BJ (cell line): ENCODE measurements at places on chromosomes 7 and 10.

- DNase-seq = no peak
Observed at GRCh38 chr10:35794703-35795102, 152.6 kb upstream of the FZD8 start.

DNA sequence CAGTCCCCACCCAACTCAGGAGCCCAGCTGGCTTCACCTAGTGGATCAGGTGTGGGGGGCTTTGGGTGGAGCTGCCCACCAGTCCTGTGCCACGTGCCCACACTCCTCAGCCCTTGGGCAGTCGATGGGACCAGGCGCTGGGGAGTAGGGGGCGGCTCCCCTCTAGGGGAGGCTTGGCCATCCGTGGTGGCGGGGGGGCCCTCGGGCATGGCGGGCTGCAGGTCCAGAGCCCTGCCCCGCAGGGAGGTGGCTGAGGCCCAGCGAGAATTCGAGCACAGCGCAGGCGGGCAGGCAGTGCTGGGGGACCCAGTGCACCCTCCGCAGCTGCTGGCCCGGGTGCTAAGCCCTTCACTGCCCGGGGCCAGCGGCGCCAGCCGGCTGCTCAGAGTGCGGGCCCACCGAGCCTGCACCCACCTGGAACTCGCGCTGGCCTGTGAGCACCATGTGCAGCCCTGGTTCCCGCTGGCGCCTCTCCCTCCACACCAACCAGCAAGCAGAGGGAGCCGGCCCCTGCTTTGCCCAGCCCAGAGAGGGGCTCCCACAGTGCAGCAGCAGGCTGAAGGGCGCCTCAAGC, 29.3 kb downstream of the ASNS start:
- DNase-seq = no peak

DNA sequence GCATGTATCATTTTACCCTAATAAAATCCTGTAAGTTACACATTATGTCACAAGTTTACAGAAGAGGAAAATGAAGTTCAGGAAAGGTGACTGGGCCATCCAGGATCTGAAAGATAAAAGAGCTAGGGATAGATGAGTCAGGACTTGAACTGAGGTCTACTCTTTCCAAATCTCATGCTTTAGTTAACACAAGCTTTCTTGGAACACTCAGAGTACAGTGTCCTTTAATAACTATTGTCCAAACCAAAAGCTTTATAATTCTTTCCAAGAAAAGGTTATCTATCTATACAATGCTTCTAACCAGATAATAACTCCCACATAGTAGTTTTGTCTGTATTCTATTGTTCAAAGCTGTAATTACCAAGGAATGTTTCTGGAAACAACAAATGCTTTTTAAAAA, 164.6 kb downstream of the LRRN3 start:
- DNase-seq = no peak

GRCh38 chr7:43856996-43857395, 12.3 kb downstream of the MRPS24 start:
- DNase-seq = no peak

GRCh38 chr7:106392144-106392543, 107.4 kb upstream of the NAMPT start:
- no peak for DNase-seq

GRCh38 chr7:82624337-82624736, 180.8 kb upstream of the CACNA2D1 start:
- DNase-seq = peak; percentile 81

GRCh38 chr10:8037941-8038894, 16.3 kb upstream of the GATA3 start:
- DNase-seq = no peak
